ENCODE measurements at places on chromosomes 3 and 15. TPM values are rescaled to one million over a fixed set of nuclear protein-coding genes. Genes with fewer than 3 reads are reported as not detected.

Gene CLASP2
- total RNA-seq: 697 TPM

- no peak for DNase-seq
These were observed 280.5 kb downstream of the GAP43 start for GRCh38 chr3:115903843-115904242.

Gene KCNAB1
- total RNA-seq: 16.2 TPM

Gene MAP6D1
- 5.3 TPM for total RNA-seq

Gene PLSCR2
- total RNA-seq: not detected

Gene FRMD4B
- 37.7 TPM for total RNA-seq

DNA sequence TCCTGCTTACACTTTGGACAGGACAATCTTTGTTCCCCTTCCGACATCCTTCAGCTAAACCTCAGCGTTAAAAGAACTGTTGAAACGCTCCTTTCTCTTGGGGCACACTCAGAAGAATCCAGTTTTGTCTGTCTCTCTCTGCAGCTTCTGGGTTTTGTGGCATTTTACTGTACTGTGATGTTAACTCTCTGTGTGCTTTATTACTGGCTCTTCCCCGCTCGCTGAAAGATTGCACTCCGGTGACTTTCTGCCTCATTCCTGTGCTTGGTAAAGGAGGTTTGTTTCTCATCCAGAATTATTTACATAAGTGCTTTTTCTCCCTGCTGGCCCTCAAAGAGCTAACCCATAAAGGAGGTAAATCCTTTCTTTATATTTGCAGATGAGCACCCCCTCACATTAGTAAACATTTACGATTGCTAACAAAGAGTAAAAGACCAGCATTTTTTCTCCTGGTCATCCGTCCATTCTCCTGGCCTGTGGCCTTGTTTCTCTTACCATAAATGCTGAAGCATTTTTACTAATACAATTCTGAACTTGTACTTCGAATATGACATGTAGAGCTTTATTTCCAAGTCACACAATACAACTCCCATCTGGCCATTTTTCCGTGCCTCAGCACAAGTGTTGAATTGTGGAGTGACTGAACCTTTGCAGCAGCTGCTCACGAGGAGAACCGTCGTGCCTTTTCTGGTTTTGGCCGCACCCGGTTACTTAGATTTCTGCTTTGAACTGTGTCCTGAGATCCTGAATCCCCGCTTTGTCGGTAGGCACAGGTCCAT is 69.3 kb upstream of the RPL35A start:
- no peak for DNase-seq

Gene RHCG
- total RNA-seq: 1.3 TPM

Gene USP50
- 1.2 TPM for total RNA-seq

Gene ERICH6
- total RNA-seq: 0.27 TPM

Gene ACSBG1
- 3.1 TPM for total RNA-seq

GRCh38 chr15:25641361-25641760 is 202.5 kb upstream of the UBE3A start:
- no peak for DNase-seq

DNA sequence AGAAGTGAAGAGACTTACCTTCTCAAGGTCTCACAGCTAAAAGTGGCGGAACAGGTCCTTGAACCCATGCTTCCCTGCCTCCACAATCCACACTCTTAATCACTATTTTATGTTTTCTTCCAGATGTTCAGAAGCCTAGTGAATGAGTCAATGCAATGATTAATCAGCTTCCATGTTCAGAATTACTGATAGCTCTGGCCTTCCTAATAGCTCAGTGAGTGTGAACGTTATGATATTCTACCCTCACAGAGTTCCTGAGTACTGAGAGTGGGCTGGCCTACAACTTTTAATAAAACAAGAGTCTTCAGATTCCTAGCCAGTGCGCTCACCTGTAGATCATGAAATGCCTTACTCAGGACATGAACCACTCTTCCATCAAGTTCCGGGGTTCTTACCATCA is 443.0 kb upstream of the ADAMTS9 start:
- DNase-seq: no peak

DNA sequence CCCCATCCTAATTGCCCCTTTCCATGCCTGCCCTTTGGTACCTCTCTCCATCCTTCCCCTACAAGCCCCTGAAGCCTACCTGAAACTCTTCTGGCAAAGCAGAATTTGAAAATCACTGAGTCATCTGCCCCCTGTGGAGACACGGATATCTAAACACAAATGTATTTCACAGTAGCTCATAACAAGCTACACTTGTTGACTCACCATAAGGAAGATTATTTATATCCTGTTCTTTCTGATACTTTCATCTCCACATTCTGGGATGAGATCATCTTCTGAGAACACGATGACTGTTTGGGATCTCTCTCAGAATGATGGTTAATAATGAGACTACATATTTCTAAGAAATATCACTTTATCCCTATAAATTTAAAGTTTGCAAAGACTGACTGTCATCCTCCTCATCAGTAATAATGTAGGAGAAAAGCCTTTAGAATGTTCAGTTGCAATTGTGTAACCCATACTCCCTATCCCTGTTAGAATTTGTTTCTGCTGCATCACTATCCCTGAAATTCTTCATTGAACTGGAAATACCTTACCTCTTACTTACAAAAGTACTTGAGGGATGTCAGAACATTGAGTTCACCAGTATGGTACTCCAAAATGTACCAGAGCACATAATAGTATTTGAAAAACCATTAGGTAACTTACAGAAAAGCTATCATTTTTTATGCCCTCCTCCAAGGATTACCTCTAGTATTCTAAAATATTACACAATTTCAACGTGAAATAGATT is 116.1 kb upstream of the IL12A start:
- DNase-seq: no peak

DNA sequence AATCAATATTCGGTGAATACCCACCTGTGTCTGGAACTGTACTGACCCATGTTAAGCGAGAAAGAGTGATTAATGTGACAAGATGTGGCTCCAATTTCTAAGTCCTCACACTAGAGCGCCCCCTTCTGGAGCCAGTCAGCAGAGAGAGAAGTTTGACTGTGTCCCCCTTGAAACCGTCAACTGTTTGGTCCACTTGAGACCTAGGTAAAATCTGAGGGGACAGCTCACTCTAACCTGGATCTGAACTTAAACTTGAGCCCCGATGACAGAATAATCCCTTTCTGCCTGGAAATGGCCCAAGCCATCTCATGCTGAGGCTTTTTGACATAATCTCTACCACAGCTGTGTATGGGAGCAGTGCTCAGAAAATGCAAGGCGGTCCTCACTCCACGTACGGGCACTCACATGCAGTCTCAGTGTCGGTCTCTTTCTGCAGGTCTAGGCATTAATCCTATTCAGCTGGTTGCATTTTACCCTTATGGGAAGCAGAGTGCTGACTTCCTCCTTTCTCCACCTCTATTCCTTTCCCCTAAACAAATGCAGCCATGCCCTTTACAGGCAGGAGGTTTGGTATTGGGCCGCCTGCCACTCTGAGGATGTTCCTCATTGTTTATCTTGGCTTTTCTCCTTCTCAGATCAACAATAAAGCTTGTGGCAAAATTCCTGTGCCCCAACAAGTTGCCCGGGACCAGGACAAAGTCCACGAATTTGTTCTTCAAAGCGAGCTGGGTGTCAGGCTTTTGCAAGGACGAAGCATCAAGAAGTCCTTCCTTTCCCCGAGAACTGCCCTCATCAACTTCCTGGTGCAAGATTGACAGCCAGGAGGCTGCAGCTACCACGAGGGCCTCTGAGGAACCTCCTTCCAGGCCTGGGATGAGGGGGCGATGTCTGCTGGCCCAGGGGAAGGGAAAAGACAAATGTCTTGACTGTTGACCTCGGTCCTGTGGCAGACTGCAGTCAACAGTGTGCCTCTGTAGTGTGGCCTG is 47.5 kb upstream of the LIMD1 start:
- DNase-seq: no peak

DNA sequence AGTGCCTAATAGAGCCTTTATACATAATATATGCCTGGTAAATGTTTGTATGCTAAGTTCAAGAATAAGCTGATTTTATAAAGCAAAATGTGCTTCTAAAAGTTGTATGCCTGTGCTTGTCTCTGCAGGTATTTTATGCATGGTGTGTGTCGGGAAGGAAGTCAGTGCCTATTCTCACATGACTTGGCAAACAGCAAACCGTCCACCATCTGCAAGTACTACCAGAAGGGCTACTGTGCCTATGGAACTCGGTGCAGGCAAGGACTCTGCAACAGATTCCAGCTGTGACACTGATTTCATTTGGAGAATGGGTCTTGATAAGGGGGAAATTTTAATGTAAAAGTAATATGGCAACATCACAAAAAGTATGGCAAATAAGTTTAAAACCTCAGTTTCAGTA is 11.9 kb downstream of the MKRN2 start:
- peak; percentile 51 for DNase-seq

- DNase-seq: no peak
These were observed 87.1 kb upstream of the PLSCR5 start for GRCh38 chr3:146692254-146692653.

- DNase-seq: no peak
These were observed 9.3 kb downstream of the PXYLP1 start for GRCh38 chr3:141240687-141241615.

DNA sequence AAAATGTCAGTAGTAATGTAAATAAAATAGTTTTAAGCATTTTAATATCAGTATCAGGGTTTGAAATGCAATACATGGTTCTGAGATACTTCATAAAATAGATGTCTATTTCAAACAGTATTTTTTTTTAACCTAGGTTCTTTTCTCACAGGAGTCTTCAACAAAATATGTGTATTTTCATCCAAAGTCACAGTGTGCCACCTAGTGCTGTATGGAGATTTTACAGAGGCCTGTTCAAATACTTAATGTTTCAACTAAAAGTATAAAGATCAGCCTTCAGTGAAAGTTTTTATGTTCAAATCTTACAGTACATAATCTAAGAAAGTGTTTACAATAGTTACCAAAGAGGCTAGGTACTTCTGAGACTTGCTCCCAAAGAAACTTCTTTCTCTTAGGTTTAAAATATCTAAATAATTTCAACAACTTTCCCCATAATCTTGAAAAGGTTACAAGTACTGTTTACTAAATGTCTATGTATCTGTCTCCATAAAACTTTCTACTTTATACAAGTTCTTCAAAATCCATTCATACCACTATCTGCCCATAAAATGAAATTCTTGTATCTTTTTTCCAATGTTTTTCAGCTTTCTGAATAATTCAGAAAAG is 38.3 kb downstream of the SCAPER start:
- peak; percentile 31 for DNase-seq

- DNase-seq: no peak
These were observed 66.0 kb downstream of the ST6GAL1 start for GRCh38 chr3:186996356-186996755.

Gene NPAP1
- 1.9 TPM for total RNA-seq

Gene CDC25A
- 8.7 TPM for total RNA-seq

DNA sequence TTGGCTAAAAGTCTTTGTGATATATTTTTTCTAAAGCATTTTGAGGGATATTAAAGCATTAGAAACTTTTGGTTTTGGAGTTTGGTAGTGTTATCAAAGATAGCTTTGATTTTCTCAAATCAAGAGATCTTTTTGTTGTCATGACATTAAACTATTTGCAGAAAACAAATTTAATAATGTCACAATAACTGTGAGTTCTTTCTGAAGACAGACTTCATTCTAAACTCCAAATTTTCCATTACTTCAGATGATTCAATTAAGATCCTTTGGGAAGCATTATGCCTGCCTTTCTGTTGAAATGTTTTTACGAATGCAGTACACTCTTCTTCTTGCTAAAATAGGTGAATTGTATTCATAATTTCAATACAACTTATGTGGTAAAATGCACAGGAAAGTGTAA is 145.4 kb downstream of the ALCAM start:
- no peak for DNase-seq

GRCh38 chr15:93520206-93520605 is 431.2 kb upstream of the RGMA start:
- no peak for DNase-seq

DNA sequence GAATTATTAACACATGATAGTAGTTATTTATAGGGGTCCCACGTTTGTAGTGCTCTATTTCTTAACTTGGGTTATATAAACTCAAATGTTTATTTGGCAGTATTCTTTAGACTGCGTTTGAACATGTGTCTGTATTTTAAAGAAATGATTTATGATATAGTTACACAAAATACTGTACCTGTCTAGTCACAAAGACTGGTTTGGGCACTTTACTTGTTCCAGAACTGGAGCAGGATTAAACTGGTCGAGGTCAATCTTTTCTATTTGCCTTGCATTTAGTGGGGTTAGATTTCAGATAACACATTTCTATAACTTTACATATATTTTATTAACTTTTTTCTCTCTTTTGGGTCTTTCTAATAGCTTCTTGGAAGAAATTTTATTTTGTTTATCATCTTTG is 39.5 kb downstream of the HACD3 start:
- no peak for DNase-seq

Gene FANCD2OS
- total RNA-seq: not detected

GRCh38 chr3:70999730-71000129 is 583.8 kb downstream of the FOXP1 start:
- no peak for DNase-seq

DNA sequence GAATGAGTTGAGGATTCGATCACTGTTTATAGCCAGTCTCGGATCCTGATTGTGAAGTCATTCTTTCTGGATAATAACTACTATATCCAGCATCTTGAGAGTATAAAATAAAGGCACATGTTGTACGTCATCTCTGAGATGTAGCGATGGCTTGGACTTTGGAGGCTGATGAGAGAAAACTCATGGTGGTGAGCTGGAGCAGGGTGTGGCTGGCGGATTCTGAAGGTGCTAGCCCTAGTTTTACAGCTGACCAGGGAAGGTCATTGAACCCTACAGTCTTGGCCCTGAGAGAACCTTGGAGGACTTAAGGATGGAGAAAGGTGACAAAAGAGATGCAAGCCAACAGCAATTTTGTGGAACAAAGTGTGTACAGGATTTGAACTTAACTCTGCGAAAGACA is 153.8 kb downstream of the IGF1R start:
- no peak for DNase-seq

DNA sequence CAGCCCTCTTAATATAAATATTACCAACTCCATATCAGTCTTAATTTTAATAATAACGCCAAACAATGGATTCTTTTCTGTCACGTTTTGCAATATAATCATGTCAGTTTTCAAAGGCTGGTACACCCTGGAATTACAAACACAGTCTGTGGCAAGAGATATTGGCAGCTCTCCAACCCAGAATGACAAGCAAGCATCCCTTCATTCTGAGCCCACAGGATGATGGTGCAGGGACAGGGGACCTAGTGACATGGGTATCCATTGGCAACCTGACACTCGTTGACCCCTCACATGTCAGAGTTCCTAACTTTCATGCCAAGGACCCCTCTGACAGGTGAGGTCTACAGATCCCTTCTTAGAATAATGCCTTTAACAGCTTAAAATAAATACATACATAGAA is 154.5 kb upstream of the TSC22D2 start:
- no peak for DNase-seq

- DNase-seq: no peak
These were observed 13.9 kb upstream of the C15orf61 start for GRCh38 chr15:67506775-67507747.

- DNase-seq: no peak
These were observed 2.4 kb downstream of the HTD2 start for GRCh38 chr3:58308728-58309127.

All from cerebellum (tissue), 4 donors.